Pancreas (tissue), 10 donors: ENCODE measurements at places on chromosomes 3 and 15. TPM values are rescaled to one million over a fixed set of nuclear protein-coding genes. Genes with fewer than 3 reads are reported as not detected.

DNA sequence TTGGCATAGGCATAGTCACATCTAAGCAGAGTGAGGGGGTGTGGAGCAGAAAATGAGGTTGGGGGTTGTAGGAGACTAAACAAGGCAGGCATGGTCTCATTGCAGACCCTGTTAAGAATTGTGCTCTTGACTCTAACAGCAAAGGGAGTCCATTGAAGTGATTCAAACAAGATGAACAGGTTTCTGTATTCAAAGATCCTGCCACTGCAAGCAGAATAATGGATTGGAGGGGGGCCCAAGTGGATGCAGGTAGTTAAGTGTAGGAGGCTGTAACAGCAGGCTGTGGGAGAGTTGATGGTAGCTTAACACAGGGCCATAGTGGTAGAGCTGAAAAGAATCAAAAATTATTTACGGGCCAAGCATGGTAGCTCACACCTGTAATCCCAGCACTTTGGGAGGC, 34.4 kb downstream of the CASR start:
- DNase-seq: no peak

DNA sequence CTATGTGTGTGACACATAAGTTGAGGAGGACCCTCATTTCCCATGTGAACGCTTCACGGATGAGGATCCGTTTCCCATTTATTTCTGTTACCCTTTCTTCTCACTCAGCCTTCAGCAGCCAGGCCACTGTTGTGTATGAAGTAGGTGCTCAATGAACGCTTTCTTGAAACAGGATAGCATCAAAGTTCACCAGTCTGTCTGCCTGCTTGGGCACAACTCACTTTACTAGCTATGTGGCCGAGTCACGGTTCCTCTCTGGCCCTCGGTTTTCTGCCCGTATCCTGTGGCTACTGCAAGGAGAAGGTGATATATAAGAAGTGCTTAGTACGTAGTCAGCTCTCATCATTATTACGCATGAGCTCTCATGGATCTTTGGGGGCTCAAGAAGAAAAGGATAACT, 22.4 kb downstream of the ACSBG1 start:
- no peak for DNase-seq

DNA sequence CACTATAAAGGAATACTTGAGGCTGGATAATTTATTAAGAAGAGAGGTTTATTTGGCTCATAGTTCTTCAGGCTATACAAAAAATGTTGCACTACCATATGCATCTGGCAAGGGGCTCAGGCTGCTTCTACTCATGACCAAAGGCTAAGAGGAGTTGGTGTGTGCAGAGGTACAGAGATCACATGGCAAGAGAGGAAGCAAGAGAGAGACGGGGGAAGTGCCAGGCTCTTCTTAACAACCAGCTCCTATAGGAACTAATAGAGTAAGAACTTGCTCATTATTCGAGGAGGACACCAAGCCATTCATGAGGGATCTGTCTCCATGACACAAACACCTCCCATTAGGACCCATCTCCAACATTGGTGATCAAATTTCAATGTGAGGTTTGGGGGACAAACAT, 6.0 kb upstream of the FNDC3B start:
- no peak for DNase-seq

Gene PTPN9
- total RNA-seq: 16.8 TPM

Gene NRROS
- total RNA-seq: 0.60 TPM

Gene SLC28A2
- total RNA-seq: not detected

Gene PCSK6
- total RNA-seq: 4.1 TPM

GRCh38 chr3:183529717-183530116, 25.8 kb downstream of the KLHL6 start:
- no peak for DNase-seq

GRCh38 chr3:46312991-46313390, 40.9 kb upstream of the CCR2 start:
- no peak for DNase-seq

DNA sequence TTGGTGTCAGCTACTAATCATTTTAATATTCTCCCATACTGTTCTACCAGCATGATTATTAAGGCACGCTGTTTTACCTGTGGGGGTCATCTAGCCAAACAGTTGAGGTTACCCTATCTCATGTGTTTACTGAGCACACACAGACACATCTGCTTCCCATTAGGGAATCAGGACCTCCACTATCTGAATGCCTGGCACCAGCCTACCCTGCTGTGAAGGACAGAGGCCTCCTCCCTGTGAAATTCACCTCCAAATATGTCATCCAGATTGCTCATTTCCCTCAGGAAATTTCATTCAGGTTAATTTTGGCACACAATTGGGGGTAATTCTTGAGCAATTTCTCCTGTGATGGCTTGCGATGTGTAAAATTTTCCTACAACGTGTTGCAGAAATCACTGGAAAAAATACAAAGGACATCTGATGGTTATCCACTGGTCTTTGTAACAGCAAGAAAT, 155.6 kb upstream of the NR2E3 start:
- no peak for DNase-seq

- DNase-seq: no peak
Measured at GRCh38 chr3:158700559-158700958, 28.1 kb upstream of the LXN start.

Gene GPR15
- not detected for total RNA-seq

- no peak for DNase-seq
Measured at GRCh38 chr3:161066930-161067329, 38.2 kb downstream of the B3GALNT1 start.

Gene IL12A
- 0.09 TPM for total RNA-seq

DNA sequence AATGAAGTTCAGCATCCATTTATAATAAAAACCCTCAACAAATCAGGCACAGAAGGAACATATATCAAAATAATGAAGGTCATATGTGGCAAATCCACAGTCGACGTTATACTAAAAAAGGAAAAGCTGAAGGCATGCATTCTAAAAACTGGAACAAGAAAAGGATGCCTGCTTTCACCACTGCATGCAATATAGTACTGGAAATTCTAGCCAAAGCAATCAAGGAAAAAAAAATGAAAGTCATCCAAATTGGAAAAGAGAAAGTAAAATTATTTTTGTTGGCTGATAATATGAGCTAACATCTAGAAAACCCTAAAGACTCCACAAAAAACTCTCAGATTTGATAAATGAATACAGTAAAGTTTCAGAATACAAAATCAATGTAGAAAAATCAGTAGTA, 1123.2 kb downstream of the TBL1XR1 start:
- DNase-seq: no peak

- no peak for DNase-seq
Measured at GRCh38 chr3:76203578-76203977, 418.2 kb upstream of the ZNF717 start.

Gene CIB2
- 4.4 TPM for total RNA-seq
